ENCODE measurements at places on chromosomes 3 and 15.
A peak's percentile ranks its signal among the peaks of the same experiment; 100 is the strongest.

GRCh38 chr3:173869766-173870165 is 472.2 kb downstream of the NLGN1 start:
- DNase-seq: no peak

DNA sequence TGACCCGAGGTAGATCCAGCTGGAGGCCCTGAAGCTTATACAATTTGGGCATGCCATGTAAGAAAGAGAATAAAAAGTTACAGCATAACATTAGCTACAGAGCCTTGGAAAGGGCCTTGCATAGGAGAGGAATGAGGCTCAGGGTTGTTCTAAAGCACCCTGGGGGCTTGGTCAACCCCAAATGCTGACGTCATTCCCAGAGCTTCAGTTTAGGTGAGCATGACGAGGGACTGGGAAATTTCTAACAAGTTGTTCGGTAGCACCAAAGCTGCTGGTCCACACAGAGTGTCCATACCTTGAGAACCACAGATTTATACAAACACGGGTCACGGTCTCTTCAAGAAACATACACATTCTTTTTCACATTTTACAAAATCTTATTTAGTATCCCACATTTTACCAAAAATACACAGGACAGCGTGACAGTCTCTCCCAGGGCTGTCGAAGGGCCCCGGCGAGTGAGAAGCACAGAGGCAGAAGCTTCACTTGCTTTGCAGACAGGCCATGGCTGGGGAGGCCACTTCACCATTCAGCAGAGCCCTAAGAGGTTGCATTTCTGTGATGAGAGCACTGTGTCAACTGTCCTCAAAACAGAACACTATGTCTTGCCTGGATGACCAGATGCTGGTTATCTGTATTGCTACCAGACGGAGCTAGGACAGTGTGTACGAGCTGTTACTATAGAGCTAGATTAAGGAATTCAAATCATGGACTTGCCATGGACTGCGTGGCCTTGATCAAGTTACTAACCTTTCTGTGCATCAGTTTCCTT is 68.2 kb upstream of the ARRDC4 start:
- no peak for DNase-seq

DNA sequence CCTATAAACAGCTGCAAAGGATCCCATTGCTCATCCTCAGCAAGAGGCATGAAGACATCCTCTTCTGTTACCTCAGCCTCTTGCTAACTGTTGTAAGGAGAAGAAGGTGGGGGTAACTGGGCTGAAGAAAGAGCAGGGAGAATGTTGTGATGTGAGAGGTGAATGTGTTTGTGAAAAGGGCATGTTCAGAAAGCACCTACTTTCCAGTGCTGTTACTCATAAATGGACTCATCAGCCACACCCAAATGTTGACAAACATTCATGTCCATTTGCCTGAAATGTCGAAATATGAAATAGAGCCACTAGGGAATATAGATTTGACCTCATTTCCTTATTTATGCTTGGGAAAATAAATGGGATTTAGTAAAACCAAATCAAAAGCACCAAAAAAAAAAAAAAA is 12.6 kb downstream of the SLC24A1 start:
- DNase-seq: no peak

DNA sequence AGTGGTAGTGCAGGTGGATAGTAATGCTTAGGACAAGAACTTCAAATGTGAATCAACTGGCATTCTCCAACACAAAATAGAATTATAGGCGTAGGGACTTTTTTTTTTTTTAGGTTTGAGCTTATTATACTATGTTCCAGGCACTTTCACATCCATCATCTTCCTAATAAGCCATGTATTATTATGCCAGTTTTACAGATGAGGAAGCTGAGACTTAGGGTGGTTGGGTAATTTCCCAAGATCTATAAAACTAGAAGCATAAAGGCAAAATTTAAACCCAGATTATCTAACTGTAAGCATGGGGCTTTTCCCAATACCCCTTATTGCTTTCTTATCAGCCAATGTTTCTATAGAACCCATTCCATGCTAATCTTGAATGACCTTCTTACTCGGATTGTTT is 75.1 kb upstream of the ETV5 start:
- no peak for DNase-seq

- DNase-seq: no peak
Measured at GRCh38 chr3:134008630-134009156, 21.0 kb downstream of the SLCO2A1 start.

DNA sequence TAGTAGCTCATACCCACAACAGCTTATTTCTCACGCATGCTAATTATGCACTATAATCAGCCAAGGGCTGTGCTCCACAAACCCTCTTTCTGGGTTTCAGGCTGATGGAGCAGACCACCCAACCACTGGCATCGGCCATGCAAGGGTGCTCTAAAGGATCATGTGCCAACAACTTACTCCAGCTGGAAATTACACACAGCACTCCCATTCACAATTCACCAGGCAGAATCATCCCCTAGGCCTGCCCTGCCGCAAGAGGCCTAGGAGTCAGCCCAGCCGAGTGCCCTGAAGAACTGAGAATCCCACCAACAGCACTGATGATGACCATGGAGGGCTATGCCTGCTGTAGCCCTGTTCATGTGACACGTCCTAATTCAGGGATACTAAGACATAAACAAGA is 216.2 kb upstream of the CHRNA7 start:
- no peak for DNase-seq

- peak; percentile 39 for DNase-seq
Measured at GRCh38 chr15:39685999-39686613, 96.5 kb downstream of the FSIP1 start.

DNA sequence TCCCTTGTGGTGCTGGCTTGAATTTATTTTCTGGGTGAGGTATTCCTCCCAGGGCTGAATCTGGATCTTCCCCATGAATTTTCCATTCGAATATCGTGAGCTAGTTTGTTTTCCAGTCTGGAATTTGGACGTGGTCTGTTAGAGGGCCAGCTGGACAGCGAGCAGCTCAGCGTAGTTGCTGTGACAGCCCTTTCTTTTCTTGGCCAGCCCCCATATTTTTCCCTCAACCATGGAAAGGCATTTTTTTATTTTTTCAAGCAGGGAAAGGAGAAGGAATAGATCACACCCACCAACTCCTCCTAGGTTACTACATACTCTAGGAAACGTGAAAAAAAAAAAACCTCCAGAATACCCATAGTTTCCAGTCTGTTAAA is 152.0 kb downstream of the KLHL25 start:
- DNase-seq: no peak

DNA sequence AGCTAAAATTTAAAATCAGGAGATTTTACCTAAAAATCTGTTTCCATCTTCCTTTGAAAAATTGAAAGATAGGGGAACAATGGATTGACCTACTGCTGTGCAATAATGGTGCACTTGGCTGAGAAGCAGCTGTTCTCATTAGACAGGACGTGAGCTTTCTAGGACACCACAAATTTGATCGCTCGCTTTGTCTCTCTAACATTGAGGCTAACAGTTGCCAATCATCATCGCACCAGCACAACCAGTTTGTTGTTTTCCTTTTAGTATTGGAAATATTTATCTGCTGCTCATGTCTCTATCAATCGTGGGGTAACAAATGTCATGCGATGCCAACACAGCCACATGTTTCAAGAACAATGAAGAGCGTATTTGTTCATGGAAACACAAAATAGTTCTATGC is 228.8 kb upstream of the P2RY1 start:
- DNase-seq: no peak

GRCh38 chr3:78281381-78281780 is 1241.5 kb downstream of the ROBO2 start:
- no peak for DNase-seq

- DNase-seq: no peak
Measured at GRCh38 chr15:75721923-75722870, 9.5 kb upstream of the CSPG4 start.

DNA sequence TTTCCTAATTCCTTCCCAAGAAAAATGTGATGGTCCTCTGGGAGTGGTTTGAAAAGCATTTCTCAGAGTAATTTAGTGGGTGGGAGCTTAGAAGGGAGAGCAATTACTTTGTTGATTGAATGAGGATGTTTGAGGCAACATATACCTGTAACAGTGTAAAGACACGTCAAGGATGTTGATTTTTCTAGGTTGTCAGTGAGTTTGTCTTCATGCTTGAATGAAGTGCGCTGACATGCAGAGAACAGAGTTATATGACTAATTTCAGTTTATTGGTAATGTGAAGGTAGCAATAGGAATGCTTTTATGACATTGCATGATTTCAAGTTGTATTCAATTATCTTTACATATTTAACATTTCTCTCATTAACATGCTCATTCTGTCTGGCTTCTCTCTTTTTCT is 286.9 kb downstream of the NFKBIZ start:
- no peak for DNase-seq

Measured in CD4-positive, alpha-beta T cell treated with Interleukin-15 for 4 hours (primary cell).